Fibroblast of skin of right quadriceps (primary cell): ENCODE measurements at places on chromosomes 3 and 15.

- DNase-seq: no peak
Observed at GRCh38 chr15:90264671-90265070, 801 bp upstream of the NGRN start.

DNA sequence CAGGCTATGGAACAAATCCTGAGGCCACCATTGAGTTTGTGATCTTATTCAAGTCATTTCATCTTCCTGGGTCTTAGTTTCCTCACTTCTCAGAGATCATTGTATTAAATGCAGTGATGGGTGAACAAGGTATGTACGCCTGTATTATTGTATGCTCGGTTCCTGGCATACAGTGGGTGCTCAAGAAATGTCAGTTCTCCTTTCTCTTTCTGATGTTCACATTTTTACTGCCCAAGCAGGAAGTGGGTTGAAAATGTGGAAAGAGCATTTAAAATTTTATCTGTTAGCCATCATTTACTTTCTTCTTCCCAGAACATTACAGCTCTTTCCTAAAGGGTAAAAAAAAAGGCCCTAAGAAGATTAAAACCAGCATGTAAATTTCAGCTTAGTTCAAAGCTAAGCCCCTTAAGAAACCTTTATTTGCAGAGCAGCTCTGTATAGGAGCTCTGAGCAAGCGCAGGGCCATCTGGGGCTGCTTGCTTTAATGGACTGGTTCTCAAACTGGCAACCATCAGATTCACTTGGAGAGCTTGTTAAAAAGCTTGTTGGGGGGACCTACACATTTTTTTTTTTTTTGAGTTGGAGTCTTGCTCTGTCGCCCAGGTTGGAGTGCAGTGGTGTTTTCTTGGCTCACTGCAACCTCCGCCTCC, 179.4 kb downstream of the CHST2 start:
- no peak for DNase-seq

DNA sequence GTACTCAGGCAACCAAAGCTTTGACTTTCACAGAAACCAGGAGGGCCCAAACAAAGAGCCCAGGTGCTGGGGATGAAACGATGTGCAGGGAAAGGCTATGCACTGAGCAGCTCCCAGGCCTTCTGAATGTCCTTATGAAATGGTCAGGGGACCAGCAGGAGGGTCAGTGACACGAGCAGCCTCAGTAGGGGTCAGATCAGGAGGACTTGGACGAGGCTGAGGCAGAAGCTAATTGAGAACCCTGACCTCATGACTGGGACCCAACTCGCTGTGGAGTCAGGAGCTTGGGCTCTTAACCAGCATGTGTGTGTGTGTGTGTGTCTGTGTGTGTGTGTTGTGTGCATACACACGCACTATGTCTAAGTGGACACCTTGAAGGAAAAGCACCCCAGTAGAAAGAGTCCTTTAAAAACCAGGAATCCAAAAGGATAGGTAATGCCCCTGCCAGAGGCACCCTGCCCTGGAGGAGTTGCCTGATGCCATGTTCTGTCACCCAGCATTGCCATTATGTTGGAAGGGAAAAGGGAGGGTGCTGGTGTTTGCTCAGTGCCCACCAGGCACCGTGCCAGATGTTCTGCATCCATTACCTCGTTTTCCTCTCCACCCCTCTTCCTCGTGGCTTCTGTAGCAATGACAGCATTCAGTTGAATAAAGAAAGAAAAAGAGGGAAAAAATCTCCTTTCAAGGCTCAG, 50.9 kb downstream of the CORO2B start:
- DNase-seq: no peak

- peak; percentile 35 for DNase-seq
Observed at GRCh38 chr3:10344147-10344943, 23.4 kb upstream of the SEC13 start.

GRCh38 chr3:56086355-56086754, 381.9 kb downstream of the ERC2 start:
- peak; percentile 74 for DNase-seq

DNA sequence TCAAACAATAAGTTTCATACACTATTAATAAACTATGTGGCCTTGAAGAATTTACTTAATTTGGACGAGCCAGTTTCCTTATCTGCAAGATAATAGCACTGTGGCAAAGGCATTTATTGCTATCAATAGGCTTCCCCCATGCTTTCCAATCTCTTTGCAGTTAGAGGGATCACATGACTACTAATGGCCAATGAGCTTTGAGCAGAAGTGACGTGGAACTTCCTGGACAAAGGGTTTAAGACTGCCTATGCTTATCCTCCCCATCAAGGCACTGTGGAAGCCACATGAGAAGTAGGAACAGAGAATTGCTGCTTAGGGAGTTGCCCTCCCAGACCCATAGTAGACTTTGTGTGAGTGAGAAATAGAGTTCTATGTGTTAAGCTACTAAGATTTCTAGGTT, 16.7 kb upstream of the ZMAT3 start:
- DNase-seq: no peak

GRCh38 chr3:97952280-97952679, 20.0 kb downstream of the RIOX2 start:
- DNase-seq: no peak

DNA sequence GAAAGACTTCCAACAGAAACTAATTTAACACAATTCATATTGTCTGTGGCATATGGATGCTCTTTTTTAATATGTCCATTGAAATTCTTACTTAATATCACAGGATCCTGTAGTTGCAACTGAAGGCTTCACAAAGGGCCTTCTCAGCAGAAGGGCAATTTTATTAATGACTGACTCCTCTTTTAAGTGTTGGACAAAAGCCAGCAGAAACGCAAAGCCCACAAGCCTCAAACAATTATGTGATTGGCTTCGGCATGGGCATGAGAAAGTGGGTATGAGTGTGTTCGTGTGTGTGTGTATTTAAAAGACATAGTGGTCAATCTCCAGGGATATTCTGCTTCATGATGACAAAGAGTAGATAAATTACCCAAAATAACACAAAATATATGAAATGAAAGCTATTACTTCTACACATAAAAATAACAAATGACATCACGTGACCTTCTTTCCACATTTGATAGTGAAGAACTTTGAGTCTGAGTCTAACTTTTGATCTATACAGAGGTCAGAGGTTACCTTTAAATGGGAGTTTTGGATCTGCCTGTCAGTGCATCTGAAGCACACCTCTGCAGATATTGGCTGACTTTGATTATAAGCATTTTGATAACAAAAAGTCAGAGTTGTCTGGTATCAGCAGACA, 496.9 kb downstream of the CADM2 start:
- no peak for DNase-seq

DNA sequence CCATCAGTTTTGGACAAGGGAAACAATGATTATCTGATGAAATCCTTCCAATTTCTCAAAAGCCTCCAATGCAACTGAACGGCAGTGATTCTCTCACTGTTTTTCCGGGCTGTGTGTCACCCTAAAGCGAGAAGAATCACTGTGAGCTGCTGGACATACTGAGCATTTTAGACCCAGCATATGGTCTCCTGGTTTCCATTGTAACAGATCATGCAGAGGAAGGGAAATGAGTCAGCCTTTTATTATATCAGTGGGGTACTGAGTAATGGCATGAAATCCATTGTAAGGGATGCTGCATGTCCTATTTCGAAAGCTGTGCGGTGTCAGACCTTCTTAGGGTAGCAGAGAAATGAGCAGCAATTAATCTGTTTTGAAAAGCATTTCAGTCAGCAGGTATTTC, 287.1 kb downstream of the IL5RA start:
- DNase-seq: peak; percentile 78

DNA sequence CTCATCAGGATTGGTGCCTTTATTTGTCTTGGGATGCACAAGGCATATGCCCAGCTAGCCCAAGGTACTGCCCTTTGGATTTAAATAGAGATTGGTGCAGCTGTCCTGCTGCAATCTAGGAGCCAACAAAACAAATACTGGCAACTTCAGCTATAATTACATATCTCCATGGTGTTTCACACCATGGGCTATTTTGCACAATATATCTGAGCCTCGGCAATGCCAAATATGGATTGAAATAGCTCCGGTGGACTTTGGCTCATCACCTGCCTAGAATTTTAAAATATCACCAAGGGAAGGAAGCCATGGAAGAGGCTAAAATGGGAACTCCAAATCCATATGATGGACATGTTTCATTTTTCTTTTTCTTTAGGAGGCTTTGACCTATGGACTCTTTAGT, 367.8 kb upstream of the UMPS start:
- no peak for DNase-seq

DNA sequence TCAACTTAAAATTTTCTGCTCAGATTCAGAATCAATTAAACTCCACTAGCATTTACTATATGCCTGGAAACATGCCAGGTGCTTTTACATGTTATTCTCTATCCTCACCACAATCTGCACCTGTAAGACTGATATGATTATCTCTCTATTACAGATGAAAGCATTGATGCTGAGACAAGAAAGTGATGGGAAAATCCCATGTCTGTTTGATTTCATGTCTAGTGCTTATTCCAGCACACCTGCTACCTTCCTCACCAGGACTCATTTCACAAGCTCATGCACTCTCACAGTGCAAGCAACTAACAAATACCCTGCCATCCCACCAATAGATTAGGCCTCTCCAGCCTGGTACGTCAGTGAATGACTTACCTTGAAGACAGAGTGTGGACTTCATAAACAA, 25.0 kb upstream of the BCL6 start:
- no peak for DNase-seq

DNA sequence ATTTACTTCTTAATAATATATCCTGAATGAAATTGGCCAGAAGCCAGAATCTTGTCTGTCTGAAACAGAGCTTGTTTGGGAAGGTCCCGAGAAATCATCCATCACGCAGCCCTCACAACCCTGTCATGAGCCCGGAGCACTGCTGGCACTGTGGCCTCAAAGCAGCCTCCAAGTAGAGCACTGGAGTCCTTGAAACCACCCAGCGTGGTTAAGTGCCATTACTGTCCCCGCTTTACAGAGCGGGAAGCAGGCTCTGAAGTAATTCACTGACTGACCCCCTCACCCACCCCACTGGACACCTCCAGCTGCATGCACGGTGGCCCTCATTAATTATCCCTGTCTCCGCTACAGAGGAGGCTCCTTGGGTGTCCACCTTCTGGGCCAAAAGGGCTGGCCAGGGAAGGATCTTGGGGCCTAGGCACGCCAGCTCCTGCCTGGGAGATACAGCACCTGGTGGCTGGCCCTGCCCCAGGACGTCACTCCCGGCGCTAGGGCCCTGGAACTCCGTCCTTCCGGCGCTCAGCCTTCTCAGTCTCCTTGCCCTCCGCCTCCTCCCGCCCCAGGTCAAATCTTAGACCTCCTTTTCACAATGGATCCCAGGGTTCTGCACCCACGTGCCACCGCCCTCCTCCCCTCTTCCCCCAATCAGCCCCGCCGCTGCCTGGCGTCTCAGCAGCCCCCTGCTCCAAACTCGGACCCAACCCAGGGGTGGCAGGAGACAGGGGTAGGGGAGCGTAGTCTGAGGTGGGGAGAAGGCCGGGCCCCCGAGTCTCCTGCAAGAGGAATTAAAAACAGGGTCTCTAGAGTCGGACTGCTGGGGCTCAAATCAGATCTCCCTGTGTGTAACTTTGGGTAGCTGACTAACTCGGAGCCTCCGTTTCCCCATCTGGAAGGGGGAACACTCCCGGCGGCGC, 1.1 kb downstream of the TKT start:
- peak; percentile 36 for DNase-seq

GRCh38 chr3:124579641-124580040, 150.6 kb upstream of the UMPS start:
- DNase-seq: no peak

DNA sequence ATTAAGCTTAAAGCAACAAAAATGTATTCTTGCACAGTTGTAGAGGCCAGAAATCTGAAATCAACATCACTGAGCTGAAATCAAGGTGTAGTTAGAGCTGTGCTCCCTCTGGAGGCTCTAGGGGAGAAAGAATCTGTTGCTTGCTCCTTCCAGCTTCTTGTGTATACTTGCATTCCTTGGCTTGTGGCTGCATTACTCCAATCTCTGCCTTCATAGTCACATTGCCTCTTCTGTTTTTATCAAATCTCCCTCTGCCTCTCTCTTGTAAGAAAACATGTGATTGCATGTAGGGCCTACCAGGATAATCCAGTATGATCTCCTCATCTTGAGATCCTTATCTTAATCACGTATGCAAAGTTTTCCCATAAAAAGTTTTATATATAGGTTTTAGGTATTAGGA, 487.9 kb upstream of the SGO1 start:
- DNase-seq: no peak

DNA sequence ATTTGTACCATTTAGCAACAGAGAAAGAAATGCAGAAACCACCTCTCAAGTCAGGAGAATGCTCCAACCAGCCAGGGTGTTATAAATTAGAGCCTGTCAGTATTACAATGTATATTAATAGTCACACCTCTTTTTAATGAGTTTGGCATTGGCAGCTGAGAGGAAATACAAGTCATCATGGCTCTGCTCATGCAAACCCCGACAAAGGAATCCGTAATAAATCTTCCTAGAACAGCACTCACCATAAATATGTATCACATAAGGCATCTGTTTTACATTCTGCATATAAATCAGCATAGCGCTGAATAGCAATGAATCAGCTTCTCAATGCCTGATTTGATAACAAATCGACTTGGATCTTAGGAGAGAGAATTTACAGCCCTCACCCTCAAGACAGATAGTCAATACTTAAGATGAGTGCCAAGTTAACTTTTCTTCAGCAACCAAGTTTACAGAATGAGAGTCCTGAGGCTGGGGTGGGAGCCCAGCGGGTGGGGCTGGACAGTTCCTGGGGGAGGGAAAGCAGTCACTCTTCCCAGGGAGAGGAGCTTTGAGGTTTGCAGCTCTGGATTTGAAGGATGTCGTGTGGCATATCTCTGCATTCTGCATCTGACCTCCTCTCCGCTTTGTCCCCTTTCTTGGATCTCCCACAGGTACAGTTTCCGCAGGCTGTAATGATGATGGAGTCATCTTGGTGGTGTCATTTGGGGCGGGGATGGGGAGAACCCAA, 1034.4 kb upstream of the NR2F2 start:
- DNase-seq: peak; percentile 92

GRCh38 chr3:32383136-32383711, 8.4 kb upstream of the CMTM7 start:
- DNase-seq: no peak

DNA sequence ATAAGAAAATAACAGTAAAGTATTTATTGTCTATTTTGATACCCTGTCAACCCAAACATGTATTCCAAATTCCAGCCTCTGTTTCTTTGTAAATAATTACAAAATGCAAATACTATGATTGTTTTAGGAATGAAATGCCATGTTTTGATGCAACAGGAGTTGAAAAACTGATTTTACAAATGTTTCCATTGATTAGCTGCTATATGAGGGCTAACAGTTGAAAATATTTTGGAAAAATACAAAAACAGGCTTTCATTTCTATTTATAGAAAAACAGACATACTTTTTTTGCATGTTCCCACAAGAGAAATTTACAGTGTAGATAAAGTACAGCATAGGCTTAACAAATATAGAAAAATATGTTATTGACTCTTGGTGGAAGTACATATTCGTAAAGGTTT, 20.0 kb downstream of the MBNL1 start:
- DNase-seq: no peak
